Left renal cortex interstitium (tissue), 4 donors: ENCODE measurements at places on chromosomes 13 and 19. TPM values are rescaled to one million over a fixed set of nuclear protein-coding genes. Genes with fewer than 3 reads are reported as not detected.

The GZMM gene
- 0.25 TPM for polyA plus RNA-seq

The SLAIN1 gene
- polyA plus RNA-seq, result 19.1 TPM

The IZUMO2 gene
- 0.57 TPM for polyA plus RNA-seq

The PLVAP gene
- 204 TPM for polyA plus RNA-seq

The STARD13 gene
- polyA plus RNA-seq, result 27.8 TPM

The ATP8B3 gene
- polyA plus RNA-seq, result 1.0 TPM

The ZNF700 gene
- 12.5 TPM for polyA plus RNA-seq

The FUT3 gene
- polyA plus RNA-seq, result 1.3 TPM

The C1QTNF9 gene
- polyA plus RNA-seq, result 0.44 TPM

The LRRC63 gene
- 0.24 TPM for polyA plus RNA-seq

The NKPD1 gene
- 0.13 TPM for polyA plus RNA-seq

The HIPK4 gene
- 0.06 TPM for polyA plus RNA-seq

The COX7A1 gene
- 52.1 TPM for polyA plus RNA-seq

The SLITRK5 gene
- polyA plus RNA-seq, result 1.7 TPM

The KLK4 gene
- not detected for polyA plus RNA-seq

The NRTN gene
- 5.5 TPM for polyA plus RNA-seq

The F10 gene
- polyA plus RNA-seq, result 21.9 TPM

The POLRMT gene
- 68.1 TPM for polyA plus RNA-seq

The ZNF530 gene
- polyA plus RNA-seq, result 4.4 TPM

The HRC gene
- polyA plus RNA-seq, result 37.2 TPM

The CNN2 gene
- 215 TPM for polyA plus RNA-seq

The MKNK2 gene
- 54.6 TPM for polyA plus RNA-seq

The CACNG7 gene
- 0.66 TPM for polyA plus RNA-seq

The BICRA gene
- polyA plus RNA-seq, result 8.1 TPM

The PRSS57 gene
- polyA plus RNA-seq, result 0.13 TPM

The IGFL1 gene
- polyA plus RNA-seq, result not detected

The BRCA2 gene
- polyA plus RNA-seq, result 10.4 TPM

The SIGLEC12 gene
- polyA plus RNA-seq, result 0.07 TPM

The RYR1 gene
- 5.8 TPM for polyA plus RNA-seq

The A1BG gene
- polyA plus RNA-seq, result 2.0 TPM

The SLC35E1 gene
- polyA plus RNA-seq, result 47.3 TPM

The CEACAM20 gene
- polyA plus RNA-seq, result not detected

The PALM gene
- polyA plus RNA-seq, result 77.2 TPM

The TPP2 gene
- 58.9 TPM for polyA plus RNA-seq

The R3HDM4 gene
- 62.3 TPM for polyA plus RNA-seq

The EFNB2 gene
- 121 TPM for polyA plus RNA-seq

The CYP2A7 gene
- 0.38 TPM for polyA plus RNA-seq

The PSG2 gene
- not detected for polyA plus RNA-seq

The ZNF71 gene
- 11.3 TPM for polyA plus RNA-seq

The CACNG6 gene
- polyA plus RNA-seq, result 0.97 TPM

The SLITRK6 gene
- polyA plus RNA-seq, result 7.9 TPM

The SULT2B1 gene
- 0.37 TPM for polyA plus RNA-seq

The PEAK3 gene
- 0.16 TPM for polyA plus RNA-seq

The DIAPH3 gene
- 13.0 TPM for polyA plus RNA-seq

The N4BP2L1 gene
- 15.1 TPM for polyA plus RNA-seq

The IL17D gene
- polyA plus RNA-seq, result 9.3 TPM

The THSD1 gene
- 7.6 TPM for polyA plus RNA-seq

The CRB3 gene
- 39.2 TPM for polyA plus RNA-seq

The KRTDAP gene
- 1.2 TPM for polyA plus RNA-seq

The ADAMTSL5 gene
- 1.2 TPM for polyA plus RNA-seq

The CACNA1A gene
- 2.7 TPM for polyA plus RNA-seq

The CEACAM21 gene
- 1.1 TPM for polyA plus RNA-seq

The AKAP11 gene
- polyA plus RNA-seq, result 35.0 TPM

The ELAVL3 gene
- polyA plus RNA-seq, result 0.10 TPM

The KLHL1 gene
- 0.70 TPM for polyA plus RNA-seq
